Germinal center (tissue), 1 donor: ENCODE measurements at places on chromosomes 5 and 9.

GRCh38 chr5:137622850-137623249 is 113.0 kb downstream of the KLHL3 start:
- peak; percentile 18 for DNase-seq

GRCh38 chr9:97039514-97039860 is 545 bp upstream of the CTSV start:
- DNase-seq = peak; percentile 10

DNA sequence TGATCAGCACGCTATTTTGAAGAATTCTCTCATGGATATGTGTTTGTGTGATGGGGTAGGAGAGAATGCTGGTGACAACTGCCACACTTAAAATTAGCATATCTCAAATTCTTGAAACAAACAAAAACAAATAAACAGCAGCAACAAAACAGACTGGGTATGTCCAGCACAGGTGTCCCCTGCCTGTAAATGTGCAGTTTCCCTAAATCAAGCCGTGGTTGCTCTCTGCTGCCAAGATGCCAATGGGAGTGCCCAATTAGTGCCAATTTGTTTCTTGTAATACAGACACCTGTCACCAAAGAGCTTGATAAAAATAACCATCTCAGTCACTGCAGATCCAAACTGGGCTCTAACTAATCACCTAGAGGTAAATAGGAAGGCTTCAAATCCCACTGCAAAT is 144.2 kb upstream of the SMARCA2 start:
- DNase-seq = no peak

GRCh38 chr9:20357037-20357432 is 265.3 kb downstream of the MLLT3 start:
- DNase-seq = no peak

DNA sequence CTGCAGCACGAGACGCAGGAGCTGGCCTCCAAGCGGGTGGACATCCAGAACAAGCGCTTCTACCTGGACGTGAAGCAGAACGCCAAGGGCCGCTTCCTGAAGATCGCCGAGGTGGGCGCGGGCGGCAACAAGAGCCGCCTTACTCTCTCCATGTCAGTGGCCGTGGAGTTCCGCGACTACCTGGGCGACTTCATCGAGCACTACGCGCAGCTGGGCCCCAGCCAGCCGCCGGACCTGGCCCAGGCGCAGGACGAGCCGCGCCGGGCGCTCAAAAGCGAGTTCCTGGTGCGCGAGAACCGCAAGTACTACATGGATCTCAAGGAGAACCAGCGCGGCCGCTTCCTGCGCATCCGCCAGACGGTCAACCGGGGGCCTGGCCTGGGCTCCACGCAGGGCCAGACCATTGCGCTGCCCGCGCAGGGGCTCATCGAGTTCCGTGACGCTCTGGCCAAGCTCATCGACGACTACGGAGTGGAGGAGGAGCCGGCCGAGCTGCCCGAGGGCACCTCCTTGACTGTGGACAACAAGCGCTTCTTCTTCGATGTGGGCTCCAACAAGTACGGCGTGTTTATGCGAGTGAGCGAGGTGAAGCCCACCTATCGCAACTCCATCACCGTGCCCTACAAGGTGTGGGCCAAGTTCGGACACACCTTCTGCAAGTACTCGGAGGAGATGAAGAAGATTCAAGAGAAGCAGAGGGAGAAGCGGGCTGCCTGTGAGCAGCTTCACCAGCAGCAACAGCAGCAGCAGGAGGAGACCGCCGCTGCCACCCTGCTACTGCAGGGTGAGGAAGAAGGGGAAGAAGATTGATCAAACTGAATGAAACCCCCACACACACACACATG is 654 bp downstream of the PURA start:
- DNase-seq = peak; percentile 30

DNA sequence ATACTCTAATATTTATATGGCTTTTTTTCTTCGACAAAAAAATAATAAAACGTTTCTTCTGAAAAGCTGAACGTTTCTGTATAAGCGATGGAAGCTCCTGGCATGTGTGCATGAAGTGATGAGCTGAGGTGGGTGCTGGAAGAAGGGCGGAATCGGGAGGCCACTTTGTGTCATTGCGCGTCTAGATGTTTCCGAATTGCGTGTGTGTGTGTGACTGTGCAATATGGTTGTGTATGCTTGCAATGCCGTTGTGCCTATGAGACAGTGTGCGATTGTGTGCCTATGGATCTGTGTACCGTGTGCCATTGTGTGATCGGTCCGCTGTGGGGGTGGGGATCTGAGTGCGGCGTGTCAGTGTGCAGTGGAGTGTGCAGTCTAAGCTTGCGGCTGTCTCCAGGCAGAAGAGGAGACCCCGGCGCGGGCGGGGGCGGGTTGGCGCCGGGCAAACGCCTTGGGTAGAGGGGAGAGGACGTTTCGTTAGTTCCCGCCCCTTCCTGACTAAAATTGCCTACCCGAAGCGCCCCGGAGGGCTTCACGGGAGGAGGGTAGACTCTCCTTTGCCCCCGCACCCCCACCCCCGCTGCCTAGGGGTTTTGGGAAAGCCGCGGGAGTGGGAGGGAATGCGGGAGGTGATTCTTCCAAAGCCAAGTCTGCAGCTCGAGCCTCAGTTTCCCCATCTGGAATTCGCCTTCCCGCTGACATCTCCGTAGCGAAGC is 24.2 kb downstream of the PCDHGC5 start:
- DNase-seq = peak; percentile 54

GRCh38 chr5:112119969-112120368 is 299.1 kb downstream of the EPB41L4A start:
- DNase-seq = no peak

GRCh38 chr5:132294728-132295504 is 722 bp downstream of the SLC22A4 start:
- DNase-seq = no peak

DNA sequence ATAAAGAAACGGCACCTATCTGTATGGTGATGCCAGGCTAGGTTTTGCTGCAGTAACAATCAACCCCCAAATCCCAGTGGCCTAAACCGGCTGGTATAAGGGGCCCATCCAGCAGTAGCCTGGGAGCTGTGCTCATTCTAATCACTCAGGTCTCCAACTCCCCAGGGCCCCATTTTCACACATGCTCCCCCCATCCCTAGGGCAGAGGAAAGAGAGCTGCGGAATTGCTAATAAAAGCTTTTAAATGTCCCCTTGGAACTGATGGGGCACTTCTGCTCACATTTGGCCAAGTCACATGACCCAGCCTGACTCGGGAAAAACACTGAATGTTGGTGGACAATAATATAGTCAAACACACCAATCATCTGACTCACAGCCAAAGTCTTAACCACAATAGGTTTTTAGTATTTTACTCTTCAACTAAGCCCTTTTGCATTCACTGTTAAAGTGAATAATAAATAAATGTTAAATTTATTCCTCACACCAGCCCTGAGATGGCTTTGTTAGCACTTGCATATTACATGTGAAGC is 1.6 kb downstream of the FBLL1 start:
- DNase-seq = no peak

DNA sequence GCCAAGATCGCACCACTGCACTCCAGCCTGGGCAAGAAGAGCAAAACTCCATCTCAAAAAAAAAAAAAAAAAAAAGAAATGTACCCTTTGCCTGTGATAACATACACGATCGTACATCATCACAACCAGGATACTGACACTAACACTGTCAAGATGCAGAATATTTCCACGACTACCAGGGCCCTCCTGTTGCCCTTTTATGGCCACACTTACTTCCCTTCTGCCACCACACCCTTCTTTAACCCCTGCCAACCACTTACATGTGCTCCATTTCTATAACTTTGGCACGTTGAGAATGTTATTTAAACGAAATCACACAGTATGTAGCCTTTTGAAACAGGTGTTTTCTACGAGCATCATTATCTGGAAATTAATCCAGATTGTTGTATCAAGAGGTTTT is 69.0 kb upstream of the OTULINL start:
- no peak for DNase-seq

- no peak for DNase-seq
These were observed 58.6 kb downstream of the ADAMTS12 start for GRCh38 chr5:33833237-33833575.

DNA sequence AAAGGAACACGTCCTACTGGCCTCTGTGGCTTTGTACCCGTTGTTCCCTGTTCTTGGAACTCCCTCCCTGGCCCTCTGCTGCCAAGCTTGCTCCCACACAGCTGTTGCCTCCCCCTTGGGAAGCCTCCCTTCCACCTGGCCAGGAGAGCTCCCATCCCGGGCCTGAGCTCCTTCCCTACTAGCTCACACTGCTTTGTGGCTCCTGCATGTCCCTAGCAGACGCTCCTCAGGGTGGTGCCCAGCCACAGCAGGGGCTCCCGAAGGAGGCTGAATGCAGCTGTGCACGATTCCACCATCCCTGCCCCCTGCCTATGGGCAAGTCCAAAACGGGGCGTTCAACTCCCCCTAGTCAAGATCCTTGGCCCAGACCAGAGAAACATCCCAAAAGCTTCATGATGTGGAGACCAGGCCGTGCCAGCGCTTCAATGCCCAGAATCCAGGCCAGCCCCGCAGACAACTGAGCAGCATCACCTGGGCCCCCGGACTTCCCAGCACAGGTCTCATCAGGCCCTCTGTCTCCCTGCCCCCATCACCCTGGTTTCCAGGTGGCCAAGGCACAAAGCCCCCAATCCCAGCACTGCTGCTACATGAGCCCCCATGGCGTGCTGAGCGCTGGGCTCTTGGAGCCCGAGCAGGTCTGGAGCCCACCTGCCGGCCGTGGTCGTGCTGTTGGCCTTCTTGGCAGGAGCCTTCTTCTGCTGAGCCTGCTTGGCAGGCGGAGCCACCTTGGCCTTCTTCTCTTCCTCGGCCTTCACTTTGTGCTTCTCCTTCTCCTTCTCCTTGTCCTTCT is 14.3 kb downstream of the BRD3OS start:
- DNase-seq = no peak

GRCh38 chr9:1332156-1332555 is 282.0 kb downstream of the DMRT2 start:
- DNase-seq = no peak

- DNase-seq = no peak
These were observed 166.5 kb downstream of the RMI1 start for GRCh38 chr9:84146893-84147710.

GRCh38 chr9:130446101-130446861 is 1.5 kb downstream of the ASS1 start:
- DNase-seq = no peak

- DNase-seq = no peak
These were observed 719.6 kb upstream of the GRAMD2B start for GRCh38 chr5:125703616-125704015.

DNA sequence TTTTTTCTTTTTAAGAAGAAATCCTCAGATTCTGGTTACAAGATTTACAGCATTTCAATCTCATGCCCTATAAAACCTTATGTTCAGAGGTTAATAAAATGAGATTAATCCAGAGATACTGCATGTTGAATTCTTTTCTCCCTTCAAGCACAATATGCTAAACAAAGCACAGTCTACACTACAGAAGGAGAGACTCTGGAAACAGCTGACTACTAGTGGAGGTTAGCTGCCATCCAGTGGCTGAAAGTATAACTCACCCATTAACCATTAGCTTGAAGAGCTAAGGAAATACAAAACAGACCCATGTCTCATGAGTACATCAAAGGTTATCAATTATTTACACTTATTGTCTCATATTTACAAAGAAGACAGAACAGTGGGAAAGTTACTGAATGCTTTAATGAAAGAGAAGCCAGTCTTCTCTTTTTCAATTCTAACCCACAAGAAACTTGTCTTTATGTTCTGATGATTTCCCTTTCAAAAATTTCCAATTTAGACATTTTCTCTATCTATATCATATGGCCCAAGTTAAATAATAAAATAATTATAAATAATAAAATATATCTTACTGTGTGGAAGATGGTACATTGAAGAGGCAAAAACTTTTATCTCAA is 12.7 kb upstream of the DNAH5 start:
- no peak for DNase-seq

DNA sequence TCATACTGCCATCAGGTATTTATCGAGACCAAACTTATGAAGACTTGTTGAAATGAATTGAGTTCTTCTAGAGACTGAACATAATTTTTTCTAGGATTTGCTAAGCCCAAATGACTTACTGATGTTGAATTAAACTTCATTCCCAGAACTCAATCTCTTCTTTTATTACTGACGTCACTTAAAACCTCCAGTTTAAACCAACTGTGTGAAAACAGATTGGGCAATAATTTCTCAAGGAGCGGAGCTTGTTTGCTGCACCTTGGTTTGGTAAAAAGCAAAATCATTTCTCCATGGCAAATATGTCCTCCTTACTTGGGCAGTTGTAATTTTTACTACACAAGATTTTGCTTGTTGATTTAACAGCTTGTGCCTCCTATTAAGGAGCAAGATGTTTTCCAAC is 37.4 kb downstream of the CFAP90 start:
- DNase-seq = no peak

DNA sequence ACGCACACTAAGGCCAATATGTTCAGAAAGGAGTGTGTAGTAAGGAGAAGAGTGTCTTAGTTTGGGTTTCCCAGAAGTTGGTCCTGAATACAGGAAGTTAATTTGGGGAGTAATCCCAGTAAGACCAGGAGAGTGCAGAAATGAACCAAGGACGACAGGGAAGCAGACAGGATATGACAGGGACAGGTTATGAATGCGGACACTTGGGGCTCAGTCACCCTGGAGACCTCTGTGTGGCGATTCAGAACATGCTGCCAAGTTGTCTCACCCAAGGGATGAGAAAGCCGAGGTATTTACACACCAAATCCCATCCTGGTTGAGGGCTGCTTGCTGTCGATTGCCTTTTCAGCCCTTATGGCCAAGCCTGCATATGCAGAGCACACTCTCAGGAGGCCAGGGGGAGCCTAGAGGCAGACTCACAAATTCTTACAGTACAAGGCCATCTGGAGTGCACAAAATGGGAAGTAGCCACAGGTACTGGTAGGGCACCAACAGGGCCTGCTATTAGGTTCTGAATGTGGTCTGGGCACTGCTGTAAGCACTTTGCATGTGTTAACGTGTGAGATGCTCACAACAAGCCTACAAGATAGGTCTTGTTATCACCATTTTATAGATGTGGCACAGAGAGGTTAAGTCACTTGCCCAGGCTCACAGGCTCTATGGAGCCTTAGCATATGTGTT is 233.1 kb upstream of the ANKRD55 start:
- DNase-seq = no peak

DNA sequence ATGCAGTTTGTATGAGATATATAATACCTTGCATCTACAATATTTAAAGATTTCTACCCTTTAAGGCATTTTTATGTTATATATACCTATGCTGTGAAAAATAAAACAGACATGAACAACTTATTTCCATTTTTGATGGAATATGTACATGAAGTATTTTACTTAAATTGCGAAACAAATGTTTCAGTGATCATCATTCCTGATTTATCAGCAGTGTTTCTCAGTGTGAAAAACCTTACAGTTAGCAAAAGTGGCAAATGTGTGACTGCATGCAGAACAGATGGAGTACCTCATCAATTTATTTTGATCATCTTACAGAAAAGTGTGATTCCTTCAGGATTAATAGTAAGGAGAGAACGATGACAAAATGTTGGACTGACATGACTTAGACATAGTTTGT is 43.1 kb downstream of the PRR16 start:
- DNase-seq = no peak
